GM06990 (cell line): ENCODE measurements at places on chromosomes 3 and 15.

GRCh38 chr3:112391648-112392047 is 58.7 kb downstream of the CD200 start:
- DNase-seq, result no peak

- DNase-seq, result no peak
Measured at GRCh38 chr3:161355508-161355907, 15.8 kb downstream of the SPTSSB start.

- DNase-seq, result no peak
Measured at GRCh38 chr3:125128861-125129501, 73.2 kb upstream of the HEG1 start.

GRCh38 chr3:51669241-51670052 is 1.6 kb upstream of the TEX264 start:
- DNase-seq, result peak; percentile 72

DNA sequence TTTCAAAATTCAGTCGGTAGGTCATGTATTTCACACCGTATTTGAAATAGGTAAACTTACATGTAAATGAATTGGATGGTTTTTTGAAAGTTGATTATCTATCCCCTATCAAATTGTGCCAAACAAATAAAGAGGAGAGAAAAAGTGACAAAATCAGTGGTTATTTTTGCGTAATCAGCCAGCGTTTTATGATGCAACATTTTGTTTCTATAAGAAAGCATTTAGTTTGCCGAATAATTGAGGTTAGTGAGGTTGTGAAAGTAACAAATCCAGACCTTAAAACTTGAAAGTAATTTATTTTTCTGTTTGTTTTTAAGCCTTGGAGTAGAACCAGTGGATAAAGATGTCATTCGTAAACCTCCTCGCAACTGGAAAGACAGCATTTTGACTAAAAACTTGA is 29.3 kb downstream of the ASTE1 start:
- no peak for DNase-seq
